ENCODE measurements at places on chromosomes 7 and 10.

GRCh38 chr10:100670828-100671479 lies 74.4 kb upstream of the PAX2 start:
- peak; percentile 81 for DNase-seq

DNA sequence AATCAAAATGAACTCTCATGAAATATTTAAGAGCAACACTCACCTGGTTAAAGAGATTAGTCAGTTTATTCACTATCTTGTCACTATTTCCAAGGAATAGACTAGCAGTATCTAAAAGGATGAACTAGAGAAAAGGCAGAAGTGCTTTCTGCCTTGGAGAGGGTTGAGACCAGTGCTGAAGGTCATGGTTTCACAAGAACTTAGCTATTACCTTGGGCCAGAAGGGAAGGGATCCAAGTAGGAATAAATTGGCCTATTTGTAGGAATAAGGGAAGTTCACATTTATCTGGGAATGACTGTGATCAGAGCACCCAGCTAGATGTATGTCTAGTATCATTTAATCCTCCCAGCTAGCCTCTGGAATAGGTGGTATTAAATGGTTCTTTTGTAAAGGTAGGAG lies 347.2 kb downstream of the LRMDA start:
- DNase-seq = no peak

- no peak for DNase-seq
These were observed 670.2 kb upstream of the SORCS1 start for GRCh38 chr10:107834706-107835105.

DNA sequence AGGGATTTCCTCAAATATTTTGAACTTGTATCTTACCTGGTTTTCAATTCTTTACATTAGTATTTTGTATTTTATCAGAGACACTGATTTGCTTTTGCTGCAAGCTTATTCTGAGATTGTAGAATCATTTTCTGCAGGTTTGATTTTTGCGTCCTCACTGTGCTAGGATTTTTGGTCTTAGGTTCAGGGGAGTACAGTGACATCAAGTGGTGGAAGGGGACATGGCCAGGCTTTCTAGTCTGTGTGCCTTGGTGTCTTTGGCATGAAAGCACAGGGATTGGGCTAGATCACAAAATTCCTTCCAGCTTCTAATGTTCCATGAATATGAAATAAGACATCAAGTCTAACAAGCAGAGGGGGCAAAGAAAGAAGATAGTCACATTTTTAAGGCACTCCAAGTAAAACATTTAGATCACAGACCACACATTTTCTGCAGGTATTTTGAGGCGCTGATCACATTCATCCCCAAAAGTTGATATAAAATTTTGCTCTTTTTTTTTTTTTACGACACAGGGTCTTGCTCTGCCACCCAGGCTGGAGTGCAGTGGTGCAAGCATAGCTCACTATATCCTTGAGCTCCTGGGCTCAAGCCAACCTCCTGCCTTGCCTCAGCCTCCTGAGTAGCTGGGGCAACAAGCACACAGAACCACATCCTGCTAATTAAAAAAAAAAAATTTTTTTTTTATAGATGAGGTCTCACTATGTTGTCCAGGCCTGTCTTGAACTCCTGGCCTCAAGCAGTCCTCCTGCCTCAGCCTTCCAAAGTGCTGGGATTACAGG lies 124.4 kb downstream of the PON1 start:
- no peak for DNase-seq

DNA sequence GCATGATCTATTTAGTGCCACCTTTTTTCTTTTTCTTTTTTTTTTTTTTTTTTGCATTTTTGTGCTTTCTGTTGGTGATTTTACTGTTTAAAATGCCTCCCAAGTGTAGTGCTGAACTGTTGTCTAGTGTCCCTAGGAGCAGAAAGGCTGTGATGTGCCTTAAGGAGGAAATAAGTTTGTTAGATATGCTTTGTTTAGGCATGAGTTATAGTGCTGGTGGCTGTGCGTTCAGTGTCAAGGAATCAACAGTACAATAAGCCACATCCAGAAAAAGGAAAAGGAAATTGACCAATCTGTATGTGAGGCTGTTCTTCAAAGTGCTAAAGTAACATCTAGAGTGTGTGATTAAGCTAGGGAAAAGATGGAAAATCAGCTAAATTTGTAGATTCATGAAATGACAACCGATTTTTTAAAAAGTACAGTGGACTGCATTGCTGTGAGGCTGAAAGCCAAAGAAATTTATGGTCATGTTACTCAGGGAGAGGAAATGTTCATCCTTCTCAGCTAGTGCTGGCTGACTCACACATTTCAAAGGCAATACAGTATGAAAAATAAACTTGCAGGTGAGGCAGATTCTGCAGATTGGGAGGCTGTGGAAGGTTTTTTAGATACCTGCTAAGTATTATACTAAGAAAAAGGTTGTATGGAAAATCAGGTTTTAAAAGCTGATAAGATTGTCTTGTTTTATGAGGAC lies 122.7 kb upstream of the ADCY1 start:
- DNase-seq = no peak

- no peak for DNase-seq
These were observed 17.7 kb upstream of the SP8 start for GRCh38 chr7:20804345-20804744.

All from activated T-cell treated with anti-CD3 and anti-CD28 coated beads, Interleukin-2, amount 50 U/mL, for 24 hours (primary cell).